Osteocyte (in vitro differentiated cells): ENCODE measurements at places on chromosomes 1 and 21.

- DNase-seq, result no peak
Measured at GRCh38 chr1:8426996-8427395, 109.1 kb downstream of the SLC45A1 start.

- no peak for DNase-seq
Measured at GRCh38 chr1:57968321-57968720, 544.5 kb upstream of the DAB1 start.

GRCh38 chr1:177849579-177850290, 120.1 kb downstream of the SEC16B start:
- no peak for DNase-seq

- no peak for DNase-seq
Measured at GRCh38 chr1:173009597-173009996, 41.1 kb downstream of the TNFSF18 start.

DNA sequence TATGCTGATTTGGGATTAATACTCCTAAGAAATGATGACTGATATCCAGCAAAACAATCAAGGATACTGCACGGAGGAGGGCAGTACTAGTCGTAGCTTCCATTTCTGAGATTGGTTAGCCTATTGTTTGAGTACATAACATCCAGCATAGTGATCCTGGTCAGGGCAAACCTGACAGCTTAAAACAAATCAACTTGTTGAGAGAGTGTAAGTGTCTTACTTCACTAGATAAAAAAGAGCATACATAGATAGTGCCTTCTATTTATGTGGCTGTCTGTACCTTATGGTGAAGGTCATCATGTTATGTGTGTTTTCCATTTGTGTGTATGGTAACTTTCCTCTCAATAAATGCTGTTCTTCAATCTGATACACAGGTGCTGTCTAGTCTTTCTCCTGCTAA, 228.4 kb downstream of the PTGER3 start:
- DNase-seq, result no peak

- DNase-seq, result no peak
Measured at GRCh38 chr1:235002706-235003300, 125.8 kb downstream of the TOMM20 start.

- DNase-seq, result no peak
Measured at GRCh38 chr1:206866062-206866461, 639 bp downstream of the IL20 start.

DNA sequence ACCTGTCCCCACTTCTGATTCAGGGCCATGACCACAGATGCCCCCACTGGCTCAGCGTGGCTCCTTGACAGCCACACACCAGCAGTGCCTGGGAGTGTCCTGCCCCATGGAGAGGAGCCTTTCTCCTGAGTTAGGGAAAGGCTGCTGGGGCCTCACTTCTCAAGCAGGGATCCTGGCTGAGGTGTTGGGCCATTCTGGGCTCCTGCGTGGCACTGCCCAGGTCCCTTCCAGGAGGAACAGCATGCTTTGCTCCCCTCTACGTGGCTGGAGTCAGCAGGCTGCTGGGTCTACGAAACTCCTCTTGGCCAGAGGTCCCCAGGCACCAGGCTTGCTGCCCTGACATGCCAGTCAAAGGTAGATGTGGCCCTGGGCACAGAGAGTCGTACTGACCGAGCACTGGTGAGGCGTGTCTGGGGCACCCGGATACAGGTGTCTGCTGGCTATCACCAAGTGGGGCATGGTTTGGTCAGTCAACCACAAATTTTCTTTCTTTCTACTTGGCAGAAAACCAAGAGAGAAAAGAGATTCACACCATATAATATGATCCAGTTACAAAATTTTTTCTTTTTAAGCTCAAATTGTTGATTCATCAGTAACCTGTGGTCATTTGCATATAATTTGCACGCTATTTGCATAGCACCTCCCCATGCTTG, 4.1 kb downstream of the ADORA1 start:
- no peak for DNase-seq

DNA sequence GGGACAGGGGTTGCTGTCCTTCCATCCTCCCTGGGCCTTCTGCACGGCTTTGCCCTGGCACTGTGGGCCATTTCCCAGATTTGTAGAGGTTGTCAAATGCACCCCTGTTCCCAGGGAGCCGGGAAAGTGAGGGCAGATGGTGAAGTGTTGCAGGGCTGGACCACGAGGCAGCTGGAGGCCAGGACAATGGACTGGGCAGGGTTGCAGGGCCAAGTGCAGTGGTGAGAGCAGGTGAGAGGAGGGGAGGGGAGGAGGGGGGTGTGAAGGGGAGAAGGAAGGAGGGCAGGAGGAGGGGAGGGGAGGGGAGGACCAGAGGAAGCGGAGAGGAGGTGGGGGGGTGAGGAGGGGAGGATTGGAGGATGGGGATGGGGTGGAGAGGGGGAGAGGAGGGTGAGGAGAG, 443.9 kb downstream of the CAMTA1 start:
- no peak for DNase-seq

DNA sequence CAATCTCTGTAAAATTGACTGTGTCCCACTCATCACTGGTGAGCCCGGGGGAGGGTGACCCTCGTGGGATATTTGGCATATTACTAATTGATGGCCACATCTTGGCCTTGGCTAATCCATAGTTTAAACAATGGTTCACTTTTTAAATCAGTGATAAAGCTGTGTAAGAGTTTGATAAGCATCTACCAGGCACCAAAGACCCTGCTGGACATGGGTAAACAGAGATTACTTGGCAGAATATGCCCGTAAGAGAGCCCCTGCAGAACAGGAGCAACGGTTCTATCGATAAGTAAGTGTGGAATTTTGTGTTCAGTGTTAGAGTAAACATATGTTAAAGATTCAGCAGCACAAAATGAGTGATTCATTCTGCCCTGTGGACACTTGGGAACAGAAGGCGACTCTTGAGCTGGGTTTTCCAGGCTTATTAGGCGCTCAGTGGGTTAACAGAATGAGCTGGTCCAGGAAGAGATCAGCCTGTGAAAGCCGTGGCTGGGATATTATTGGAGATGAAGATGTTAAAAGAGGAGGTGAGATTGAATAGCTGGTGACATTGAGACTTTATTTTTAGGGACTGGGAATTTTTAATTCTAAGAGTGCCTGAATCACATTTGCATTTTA, 55.9 kb downstream of the CNST start:
- DNase-seq, result no peak

DNA sequence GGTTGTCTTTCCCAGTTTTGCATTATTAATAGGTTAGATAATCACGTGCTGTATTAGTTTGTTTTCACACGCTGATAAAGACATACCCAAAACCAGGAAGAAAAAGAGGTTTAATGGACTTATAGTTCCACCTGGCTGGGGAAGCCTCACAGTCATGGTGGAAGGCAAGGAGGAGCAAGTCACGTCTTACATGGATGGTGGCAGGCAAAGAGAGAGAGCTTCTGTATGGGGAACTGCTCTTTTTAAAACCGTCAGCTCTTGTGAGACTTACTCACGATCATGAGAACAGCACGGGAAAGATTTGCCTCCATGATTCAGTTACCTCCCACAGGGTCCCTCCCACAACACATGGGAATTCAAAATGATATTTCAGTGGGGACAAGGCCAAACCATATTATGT, 2.3 kb upstream of the VCAM1 start:
- DNase-seq, result no peak

DNA sequence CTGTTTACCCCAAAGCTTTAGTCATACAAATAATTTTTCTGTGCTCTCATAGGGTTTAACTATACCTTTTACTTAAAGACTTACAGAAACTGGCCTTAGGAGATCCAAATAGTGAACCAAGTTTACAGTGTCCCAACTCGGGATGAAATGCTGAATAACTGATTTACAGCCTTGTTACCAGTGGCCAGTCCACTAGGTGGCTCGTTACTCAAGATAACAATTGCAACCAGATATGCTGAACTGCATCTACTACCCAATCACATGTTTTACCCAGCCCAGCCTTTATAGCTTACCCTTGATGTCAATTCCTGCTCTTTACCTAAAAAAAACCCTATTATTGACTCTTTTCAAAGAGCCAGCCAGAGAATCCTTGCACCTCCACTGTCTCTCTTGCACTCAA, 1148.8 kb upstream of the ADGRL4 start:
- DNase-seq, result no peak

DNA sequence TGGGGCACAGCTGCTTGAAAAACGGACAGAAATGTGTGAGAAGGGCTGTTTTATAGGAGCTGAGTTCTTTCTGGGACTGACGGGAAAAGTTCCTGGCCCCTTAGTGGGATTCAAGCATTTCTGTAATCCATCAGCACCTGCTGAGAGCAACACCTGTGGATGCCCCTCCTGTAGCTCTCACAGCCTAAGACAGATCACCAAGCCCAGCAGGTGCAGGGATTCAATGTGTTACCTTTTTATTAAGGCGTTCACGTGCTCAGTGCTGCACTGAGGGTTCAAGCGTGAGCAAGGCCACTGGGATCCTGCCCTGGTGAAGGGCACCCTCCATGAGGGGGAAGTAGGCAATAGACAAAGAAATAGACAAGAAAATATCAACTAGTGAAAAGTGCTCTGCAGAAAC, 14.9 kb downstream of the OLFML2B start:
- no peak for DNase-seq

GRCh38 chr1:70247122-70247521, 25.9 kb downstream of the SRSF11 start:
- no peak for DNase-seq

DNA sequence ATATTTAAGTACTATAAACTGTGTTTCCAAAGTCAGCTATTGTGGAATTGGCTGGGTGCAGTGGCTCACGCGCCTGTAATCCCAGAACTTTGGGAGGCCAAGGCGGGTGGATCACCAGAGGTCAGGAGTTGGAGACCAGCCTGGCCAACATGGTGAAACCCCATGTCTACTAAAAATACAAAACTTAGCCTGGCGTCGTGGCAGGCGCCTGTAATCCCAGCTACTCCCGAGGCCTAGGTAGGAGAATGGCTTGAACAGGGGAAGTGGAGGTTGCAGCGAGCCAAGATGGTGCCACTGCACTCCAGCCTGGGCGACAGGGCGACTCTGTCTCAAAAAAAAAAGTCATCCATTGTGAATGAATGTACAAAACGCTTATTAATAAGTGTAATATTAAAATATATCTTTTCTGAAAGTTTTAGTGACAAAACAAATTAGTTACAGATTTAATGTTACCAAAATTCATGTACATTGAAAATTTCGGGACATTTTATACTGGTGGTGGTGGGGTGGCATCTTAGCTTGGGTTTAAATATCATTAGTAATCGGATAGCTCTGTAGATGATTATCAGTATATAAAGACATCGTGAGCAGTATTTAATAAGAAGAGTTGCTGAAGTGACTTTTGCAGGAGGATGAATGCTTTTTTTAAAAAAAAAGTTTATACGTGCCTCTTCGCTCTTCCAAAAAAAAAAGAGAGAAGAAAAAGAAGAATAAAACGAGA, 503 bp upstream of the SRSF11 start:
- DNase-seq, result no peak

DNA sequence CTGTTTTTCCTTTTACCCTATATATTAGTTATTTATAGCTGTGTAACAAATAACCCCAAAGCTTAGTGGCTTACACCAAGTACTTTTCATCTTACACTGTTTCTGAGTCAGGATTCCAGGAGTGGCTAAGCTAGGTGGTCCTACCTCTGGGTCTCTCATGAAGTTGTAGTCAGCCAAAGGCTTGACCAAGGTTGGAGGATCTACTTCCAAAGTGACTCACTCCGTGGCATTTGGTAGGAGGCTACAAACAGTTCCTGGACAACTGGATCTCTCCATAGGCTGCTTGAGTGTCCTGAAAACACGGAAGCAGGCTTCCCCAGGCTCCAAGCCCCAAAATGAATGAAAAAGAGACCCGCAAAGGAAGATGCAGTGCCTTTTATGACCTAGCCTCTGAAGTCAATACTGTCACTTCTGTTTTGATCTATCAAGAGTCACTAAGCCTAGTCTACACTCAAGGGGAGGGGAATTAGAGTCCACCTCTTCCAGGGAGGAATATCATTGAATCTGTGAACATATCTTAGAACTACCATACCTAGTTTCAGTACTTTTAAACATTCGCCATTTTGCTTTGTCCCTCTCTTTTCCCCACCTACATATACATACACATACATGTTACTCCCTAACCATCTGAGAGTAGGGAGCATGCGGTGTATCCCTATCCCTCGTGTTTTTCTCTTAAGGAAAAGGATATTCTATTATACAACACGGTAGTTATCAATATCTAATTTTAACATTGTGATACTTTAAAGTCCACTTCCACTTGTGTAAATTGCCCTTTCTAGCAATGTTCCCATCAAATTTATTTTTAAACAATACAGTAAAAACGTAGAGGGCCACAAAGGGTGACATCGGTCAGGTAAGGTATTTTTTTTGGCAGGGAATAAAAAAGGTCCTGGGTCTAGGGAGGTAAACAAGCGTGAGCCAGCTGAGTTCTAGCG, 67.2 kb downstream of the SLC35A3 start:
- no peak for DNase-seq

DNA sequence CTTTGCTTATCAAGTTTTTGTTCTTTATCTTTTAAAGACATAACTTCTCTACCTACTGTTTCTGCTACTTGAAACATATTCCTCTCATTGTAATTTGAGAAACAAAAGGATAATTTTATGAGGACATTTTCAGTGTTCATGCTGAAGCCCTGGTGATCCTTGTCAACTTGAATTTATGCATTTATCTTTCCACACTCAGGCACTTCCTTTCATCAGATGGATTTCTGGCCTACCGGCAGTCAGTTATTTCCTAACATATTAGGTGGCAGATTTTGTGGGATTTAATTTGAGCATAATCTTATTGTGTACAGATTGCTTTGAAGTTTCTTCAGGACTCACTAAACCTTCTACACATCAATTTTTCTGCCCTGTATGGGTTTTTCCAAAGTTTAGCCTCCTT, 75.0 kb downstream of the RGL1 start:
- DNase-seq, result no peak

GRCh38 chr1:34479731-34480130, 275.1 kb upstream of the GJB5 start:
- DNase-seq, result no peak

GRCh38 chr1:48049823-48050535, 52.8 kb upstream of the TRABD2B start:
- DNase-seq, result no peak

GRCh38 chr1:28244549-28245251, 8.8 kb downstream of the ATP5IF1 start:
- DNase-seq, result no peak

DNA sequence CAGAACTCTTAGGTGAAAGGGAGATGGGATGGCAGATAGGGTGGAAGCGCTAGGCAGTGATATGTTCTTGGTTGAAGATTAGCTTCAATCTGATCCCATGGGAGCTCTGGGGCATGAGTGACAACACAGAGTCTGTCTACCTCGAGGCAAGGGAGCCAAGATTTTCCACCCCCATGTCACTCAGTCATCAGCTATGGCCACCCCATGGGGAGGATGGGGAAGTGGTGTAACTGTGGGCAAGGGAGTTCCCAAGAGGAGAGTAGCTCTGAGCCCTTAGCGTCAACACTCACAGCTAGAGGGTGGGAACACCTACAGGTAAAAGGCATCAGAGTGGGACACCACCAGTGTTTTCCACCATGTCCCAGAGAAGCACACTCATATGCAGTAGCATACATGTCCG, 30.3 kb upstream of the C1QA start:
- DNase-seq, result no peak

- DNase-seq, result no peak
Measured at GRCh38 chr1:70628973-70629372, 217.9 kb downstream of the CTH start.

GRCh38 chr21:44929799-44930542, 9.3 kb upstream of the ITGB2 start:
- DNase-seq, result no peak
